Muscle of arm (tissue), 14 donors: ENCODE measurements at places on chromosomes 3 and 15.

DNA sequence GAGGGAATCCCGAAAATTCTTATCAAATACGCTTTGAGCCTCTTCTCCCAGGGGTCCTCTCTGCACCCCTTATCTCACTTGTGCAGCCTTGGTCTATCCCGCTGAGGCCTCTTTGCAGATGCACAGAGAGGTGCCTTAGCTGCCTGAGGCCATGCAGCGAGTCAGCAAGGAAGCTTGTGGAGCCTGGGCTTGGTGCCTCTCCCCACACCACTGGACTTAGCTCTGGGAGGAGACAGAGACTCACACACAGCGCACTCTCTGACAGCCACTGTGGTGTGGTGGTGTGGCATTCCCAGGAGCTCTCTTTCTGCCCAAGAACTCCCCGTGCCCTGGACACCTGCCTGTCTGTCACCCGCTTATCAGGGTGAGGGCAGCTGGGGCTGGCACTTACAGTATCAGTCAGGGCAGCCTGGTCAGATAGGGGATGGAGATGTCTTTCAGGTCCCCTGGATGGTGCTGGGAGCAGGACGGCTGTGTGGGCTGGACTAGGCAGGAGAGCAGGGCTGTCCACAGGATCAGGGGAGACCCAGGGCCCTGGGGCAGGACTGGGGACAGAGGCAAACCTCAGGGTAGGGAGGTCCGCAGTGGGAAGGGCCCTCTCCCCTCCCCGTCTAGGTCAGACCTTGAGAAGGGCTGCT is 10.2 kb upstream of the LINGO1 start:
- no peak for DNase-seq

GRCh38 chr3:139642996-139643395 is 34.8 kb downstream of the NMNAT3 start:
- no peak for DNase-seq

DNA sequence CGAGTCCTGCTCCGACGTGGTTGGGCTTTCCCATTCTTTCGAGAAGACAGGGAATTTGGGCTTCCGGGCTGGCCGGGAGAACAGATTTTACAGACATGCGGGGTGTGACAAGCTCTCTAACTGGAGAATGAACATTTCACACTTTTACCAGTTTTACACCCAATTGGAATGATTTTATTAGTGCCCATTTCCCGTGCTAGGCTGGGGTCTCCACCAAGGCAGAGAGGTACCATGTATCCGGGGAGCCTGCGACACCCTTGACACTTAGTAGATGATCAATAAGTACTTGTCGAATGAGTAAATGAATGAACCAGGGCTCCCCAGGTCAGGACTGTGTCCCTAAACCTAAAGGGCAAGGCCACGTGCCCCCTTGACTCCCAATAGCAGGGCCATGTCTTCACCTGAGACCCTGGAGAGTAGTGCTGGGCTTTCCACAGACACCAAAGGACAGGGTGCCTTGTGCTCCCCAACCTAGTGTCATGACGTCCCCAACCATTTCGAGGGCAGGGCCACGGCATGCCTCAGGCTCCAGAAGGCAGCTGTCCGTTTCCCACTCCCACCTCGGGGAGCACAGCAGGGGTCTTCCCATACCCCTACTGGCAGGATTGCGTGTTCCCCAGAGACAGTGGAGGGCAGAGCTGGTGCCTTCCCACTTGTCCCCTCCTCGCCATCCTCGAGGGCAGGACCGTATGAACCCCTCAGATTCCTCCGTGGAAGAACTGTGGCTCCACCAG is 679 bp upstream of the MYD88 start:
- no peak for DNase-seq

GRCh38 chr3:99520513-99520912 is 117.9 kb upstream of the COL8A1 start:
- no peak for DNase-seq

DNA sequence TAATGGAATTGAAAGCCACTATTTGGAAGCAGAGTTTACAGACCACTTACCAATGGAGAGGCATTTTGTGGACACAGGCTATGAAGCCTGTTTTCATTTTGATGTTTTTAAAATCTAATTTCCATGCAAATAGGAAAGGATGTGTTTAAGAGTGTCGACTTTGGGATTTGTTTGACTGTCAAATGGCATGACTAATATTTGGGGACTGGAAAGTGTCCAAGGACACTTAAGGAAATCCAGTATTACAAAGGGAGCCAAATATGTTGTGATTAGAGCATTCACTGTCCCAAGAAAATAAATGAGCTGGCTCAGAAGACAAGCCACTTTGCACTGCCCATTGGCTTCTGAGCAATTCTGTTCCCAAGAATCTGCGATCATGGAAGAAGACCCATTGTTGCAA is 34.0 kb upstream of the SLC6A11 start:
- no peak for DNase-seq
